Activated CD4-positive, alpha-beta T cell treated with anti-CD3 and anti-CD28 coated beads, Interleukin-2, amount 10 ng/mL, durations not matched to agents 7 days and 5 days (primary cell): ENCODE measurements at places on chromosomes 3 and 15.

DNA sequence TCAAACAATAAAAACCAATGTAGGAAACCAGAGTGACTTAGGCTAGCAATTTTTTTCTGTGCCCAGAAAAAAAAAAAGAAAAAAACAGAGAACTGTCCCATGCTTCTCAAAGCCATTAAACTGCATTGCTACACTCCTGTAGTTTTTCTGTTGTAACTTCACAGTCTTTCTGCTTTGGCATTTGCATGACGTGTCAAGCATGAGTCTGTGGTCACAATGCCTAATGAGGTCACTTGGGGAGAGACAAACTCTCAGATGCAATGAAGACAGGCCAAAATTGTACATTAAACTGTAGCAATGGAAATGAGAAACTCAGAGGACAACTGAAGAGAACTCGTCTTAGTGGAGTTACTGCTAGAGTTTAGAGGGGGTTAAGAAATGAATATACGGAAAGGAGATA is 30.8 kb downstream of the CCDC80 start:
- DNase-seq: no peak

GRCh38 chr3:155080692-155081091 is 573 bp downstream of the MME start:
- no peak for DNase-seq

DNA sequence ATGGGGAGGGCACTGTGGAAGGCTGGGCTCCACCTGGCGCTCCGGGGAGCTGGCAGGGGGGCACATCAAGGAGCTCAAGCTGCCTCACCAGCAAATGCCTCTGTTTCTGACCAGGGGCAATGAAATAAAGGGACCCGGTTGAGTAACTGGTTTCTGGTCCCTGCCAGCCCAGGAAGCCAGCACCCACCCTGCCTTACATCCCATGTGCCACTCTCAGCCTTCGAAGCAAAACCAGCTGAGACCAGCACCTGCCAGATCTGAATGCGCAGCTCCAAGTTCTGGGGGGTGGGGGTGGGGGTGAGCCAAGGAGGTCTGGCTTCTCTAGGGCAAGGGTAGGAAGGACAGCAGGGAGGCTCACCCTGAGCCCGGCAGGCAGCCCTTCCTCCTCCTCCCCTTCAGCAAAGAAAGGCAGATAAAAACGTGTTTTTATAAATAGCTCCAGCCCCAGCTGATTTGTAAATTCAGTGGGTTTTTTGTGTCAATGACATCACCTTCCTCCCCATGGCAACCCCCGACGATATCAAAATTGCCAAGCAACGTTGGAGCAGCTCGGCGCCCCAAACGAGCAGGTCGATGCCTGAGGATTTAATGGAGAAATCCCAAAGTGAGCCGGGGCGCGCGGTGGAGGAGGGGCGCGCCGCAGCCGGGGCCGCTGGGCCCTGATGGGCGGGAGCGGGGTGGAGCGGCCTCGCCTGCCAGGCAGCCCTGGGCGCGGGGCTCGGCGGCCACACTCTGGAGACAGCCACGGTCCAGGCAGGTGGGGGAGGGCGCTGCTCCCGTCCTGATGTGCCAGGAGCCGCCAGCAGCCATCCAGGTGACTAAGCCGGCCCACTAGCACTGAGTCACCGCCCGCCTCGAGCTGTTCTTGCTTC is at the start of gene PAK6:
PAK6 (plus strand) TSS at position 532 of the 872 bp plus-strand sequence. CDS start 25,723 bp downstream, outside the sequence.
- DNase-seq: peak; percentile 22

DNA sequence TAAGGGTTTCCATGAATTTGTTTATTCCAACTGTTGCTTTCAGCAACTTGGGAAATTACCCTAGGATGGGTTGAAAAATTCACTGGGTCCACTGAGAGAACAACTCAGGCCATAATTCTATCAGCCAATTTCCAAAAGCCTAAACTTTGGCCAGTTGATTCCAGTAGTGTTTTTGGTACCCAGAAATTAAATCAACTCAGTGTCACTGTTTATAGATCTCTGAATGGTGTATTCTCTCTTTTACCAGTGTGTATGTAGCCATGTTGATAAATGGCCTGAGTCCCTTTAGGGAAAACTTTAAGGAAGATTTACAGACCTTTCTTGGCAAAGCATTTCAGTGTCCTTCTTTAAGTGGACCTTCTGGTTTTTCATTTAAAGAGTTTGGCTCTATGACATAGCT is 636.4 kb downstream of the OTOL1 start:
- DNase-seq: no peak

DNA sequence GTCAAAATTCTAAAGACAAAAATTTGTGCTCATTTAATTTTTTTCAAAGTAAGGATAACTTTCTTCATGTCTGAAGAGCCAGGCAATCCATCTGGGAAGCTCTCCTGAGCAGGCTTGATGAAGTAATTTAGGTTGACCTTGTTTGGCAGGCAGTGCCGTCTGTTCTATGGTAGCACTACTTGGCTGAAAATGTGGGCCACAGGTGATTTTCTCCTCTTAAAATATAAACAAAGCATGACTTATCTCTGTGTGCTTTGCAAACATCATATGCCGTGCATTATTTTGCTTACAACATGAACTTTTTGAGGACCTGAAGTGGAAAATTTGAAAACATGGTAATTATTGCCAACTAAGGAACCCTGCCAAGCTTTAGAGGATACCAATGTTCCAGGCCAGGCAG is 143.2 kb downstream of the RAP2B start:
- DNase-seq: no peak

- DNase-seq: peak; percentile 79
These were observed 47.6 kb downstream of the SETMAR start for GRCh38 chr3:4350789-4351163.
